ENCODE measurements at places on chromosomes 6 and 20. TPM values are rescaled to one million over a fixed set of nuclear protein-coding genes. Genes with fewer than 3 reads are reported as not detected.

CCN2 gene
- total RNA-seq = 115 TPM

- no peak for DNase-seq
These were observed 14.4 kb upstream of the TLDC2 start for GRCh38 chr20:36861625-36861874.

BLCAP gene
- 87.2 TPM for total RNA-seq

DNA sequence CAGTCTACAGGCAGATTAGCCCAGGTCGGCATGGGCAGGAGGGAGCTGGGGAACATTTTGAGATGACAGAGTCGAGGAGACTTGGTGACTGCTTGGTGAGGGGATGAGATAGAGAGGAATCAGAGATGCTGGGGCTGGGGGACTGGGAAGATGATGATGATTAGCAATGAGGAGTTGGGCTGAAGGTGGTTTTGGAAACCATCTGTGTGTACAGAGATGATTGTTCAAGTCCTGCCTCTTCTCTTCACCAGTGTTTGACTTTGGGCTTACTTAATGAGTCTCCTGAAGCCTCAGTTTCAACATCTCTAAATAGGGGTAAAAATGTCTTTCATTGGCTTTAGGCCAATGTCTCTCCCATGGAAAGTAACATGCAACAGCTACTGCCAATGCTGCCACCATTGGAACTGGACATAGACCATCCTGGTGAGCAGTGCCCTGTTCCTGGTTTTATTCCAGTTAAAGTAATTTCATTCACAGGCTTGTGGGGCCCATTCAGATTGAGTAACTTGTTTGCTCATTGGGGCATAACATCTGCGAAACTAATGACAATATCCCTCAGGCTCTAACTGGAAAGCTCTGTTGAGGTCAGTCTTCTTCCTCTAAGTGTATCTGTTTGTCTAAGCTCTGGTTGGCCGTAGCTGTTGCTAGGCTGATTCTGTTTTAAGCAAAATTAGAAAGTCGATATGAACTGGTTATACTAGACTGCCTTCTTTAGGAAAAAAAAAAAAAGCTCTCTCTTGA is 99.1 kb downstream of the ARMC2 start:
- DNase-seq = no peak

DNA sequence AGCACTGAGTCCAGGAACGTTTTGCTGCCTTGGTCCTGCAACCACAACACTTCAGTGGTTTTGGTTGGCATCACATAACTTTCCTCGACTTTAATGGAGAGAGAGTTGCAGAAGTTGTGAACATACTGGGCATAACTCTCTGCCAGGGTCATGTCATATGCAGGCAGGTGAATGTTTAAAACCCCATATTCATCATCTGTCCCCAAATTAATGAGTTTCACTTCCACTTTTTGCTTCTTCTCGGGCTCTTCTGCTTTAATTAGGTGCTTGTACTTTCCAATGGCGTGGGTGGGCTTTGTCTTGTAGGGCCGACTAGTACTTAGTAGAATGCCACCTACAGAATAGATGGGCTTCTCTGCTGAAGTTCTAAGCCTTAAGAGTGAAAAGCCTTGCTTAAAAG is 45.2 kb upstream of the TFAP2A start:
- no peak for DNase-seq

DNA sequence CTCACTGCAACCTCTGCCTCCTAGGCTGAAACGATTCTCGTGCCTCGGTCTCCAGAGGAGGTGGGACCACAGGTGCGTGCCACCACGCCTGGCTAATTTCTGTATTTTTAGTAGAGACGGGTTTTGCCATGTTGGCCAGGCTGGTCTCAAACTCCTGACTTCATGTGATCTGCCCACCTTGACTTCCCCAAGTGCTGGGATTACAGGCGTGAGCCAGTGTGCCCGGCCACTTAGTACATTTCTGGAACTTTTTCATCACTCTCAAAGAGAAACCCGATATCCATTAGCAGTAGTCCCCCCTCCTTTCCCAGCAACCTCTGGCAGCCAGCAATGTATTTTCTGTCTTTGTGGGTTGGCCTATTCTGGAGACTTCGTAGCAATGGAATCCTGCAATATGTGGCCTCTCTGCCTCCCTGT is 109.8 kb downstream of the JARID2 start:
- DNase-seq = no peak

GRCh38 chr6:140044626-140045025 is 670.2 kb upstream of the CITED2 start:
- DNase-seq = no peak

ALDH8A1 gene
- 0.53 TPM for total RNA-seq

DNA sequence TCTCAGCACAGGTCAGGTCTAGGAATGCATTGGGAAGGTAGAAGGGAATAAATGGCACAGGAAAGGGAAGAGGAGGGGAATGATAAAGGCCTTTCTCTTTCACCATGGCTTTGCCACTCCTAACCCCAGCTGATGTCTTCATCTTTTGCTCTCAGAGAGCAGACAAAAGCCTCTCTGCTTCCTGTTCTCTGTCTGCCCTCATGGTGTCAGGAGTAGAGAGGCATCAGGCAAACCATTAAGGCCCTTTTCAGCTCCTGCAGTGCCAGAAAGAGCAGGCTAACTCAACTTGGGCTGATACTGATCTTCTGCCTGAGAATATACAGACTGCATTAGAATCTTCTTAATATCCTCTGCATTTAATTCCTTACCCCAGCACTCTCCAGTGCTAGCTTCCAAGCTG is 48.0 kb upstream of the STXBP5 start:
- DNase-seq = no peak

- peak; percentile 81 for DNase-seq
These were observed 31.7 kb upstream of the IL20RA start for GRCh38 chr6:137076277-137077068.

GRCh38 chr20:10504608-10504993 is 69.5 kb downstream of the SLX4IP start:
- DNase-seq = no peak

PLEKHG1 gene
- 21.8 TPM for total RNA-seq

GRCh38 chr6:83126223-83126622 is 58.8 kb downstream of the DOP1A start:
- no peak for DNase-seq

DNA sequence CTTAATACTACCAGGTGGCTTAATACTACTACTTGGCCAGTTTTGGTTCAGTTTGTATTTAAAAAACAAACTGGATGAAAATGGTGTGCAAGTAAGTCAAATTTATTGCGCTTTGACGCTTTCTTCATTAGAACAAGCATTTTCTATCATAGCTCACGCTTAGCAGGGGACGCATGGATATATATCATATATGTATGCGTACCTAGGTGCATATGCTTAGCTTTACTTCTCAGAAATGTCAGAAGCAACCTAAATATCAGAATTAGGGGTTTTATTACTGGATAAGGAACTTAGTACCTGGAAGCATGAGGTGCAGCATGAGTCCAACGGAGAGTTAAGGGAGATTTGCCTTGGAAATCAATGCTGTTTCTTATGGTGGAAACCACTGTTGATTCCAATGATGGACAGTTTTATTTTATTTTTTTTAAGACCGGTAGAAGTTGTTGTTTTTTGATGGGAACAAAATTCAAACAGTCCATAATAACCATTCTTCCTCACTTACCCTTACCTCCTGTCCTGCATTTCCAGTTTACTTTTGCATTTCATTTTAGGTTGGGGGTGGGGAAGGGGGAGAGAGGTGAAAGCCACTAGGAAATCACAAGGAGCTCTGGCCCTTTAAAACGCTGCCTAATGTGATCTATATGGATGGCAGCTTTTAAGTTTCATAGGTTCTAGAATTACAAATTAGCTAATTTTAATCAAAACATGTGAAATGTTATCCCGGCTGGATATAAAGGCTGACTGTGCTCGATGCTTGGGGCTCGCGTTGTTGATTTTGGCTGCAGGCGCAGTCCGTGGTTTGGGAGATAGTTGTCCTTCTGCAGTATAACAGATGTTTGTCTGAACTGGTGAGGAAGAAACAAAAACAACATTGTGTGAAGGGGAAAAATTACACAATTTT is 2.1 kb downstream of the SOBP start:
- DNase-seq = no peak

DNA sequence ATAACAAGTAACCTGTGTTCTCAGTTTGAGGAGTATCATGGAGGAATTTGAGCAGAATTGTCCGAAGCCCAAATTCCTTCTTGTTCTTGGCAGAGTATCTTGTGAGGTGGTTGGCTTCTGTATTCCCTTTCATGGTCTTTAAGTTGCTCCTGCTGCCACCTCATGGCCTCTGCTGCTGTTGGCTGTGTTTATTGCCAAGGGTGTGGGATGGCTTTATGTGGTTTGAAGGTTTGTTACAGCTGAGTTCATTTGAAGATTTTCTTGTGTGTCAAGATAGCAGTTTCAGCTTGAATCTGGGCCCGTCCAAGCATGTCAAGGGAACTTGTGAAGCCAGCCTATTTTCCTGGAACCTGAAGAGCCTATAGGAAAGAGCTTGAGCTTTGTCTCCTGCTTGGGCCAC is 20.2 kb upstream of the TTK start:
- no peak for DNase-seq

GSTA3 gene
- total RNA-seq = not detected

DNA sequence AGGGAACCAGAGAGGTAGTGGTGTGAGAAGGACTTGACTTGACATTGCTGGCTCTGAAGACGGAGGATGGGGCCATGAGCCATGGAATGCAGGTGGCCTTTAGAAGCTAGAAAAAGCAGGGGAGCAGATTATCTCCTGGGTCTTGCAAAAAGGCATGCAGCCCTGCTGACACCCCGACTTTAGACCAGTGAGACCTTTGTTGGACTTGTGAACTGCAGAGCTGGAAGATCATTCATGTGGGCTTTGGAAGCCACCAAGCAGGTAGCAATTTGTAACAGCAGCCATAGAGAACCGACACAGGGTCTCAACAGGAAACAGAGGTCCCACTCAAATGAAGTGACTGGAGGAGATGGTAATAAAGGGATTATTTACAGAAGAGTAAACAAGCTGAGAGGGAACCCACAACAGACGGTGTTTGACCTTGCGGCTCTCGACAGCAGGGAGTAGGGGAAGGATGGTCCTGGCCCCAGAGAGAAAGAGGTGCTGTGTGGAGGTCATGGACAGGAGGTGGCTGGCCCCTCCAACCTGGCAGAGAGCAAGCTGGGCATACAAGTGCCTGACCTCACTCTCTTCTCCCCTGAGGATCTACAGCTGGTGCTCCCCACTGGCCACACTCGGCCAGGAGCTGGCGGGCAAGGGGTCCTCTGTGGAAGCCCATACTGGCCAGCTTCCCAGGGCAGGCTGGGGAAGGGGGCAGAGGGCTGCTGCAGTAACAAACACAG is 43.9 kb downstream of the SLC22A23 start:
- no peak for DNase-seq

DNA sequence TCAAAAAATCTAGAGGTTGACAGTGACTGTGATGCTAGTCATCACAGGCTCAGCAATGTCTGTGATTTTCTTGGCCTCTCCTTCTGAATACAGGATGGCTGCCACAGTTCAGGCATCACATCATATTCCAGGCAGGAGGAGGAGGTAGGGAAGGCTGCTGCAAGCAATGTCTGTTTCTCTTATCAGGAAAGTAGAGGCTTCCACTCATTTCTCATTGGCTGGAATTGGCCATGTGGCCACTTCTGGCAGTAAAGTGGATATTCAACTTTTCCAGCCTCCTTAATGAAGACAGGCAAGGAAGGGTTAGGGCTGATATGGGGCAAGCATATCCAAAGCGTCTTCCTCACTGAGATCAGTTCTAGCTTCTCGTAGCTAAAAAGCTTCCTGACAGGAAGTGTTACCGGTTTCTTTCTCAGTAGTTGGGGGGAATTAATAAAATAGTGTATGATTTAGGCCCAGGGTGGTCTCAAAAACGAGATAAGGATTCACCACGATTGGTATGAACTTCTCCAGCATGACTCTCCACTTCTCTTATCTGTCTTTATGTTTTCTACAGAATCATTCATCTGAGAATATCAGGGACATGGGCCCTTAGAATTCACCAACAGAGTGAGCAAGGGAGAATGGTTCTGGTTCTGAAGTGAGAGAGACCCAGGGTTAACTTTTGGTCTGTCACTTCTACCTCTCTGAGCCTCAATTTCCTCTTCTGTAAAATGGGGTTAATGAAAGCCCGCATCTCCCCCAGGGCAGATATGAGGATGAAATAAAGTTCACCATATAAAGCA is 32.7 kb upstream of the PSMF1 start:
- DNase-seq = no peak

DNA sequence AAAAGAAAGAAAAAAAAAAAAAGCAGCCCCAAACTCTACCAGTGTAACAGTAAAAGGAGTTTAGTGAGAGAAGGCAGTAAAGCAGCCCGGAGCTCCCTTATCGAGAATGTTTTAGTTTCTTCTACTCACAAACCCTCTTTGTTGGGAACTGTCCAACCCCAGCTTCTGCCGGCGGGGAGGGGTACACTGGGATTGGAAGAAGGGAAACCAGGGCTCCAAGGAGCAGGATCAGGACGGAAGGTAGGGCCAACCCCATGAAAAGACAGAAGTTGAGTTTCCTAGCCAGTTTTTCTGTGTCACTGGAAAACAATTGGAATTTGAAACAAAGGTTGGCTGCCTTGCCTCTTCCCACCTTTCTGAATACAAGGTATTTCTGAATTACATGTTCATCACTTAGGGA is 66.0 kb downstream of the KIZ start:
- no peak for DNase-seq

GRCh38 chr20:32753731-32754130 is 8.5 kb upstream of the DNMT3B start:
- no peak for DNase-seq

DNA sequence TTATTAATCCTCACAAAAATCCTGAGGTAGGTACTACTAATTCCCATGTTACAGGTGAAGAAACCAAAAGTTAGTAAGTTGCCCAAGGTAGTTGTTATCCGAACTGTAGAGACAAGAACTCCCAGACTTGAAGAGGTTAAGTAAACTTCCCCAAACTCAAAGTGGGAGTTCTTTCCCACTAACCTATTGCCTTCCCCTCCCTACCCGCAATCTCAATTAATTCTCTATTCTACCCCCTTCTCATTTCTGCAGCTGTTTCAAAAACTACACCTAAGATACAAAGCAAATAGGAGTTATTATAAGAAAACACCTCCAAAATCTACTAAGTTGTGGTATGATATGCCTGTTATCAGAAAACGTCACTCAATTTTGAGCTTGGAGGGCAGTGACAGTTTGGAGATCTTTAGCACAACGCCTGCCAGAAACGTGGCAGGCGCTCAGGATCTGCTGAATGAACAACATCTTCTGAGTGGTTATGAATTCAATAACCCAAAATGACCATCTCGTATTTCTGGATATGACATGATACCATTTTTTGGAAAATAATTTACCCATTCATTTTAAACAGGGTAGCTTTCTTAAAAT is 7.1 kb downstream of the CSNK2A1 start:
- DNase-seq = no peak

POU5F1 gene
- 7.0 TPM for total RNA-seq

DNA sequence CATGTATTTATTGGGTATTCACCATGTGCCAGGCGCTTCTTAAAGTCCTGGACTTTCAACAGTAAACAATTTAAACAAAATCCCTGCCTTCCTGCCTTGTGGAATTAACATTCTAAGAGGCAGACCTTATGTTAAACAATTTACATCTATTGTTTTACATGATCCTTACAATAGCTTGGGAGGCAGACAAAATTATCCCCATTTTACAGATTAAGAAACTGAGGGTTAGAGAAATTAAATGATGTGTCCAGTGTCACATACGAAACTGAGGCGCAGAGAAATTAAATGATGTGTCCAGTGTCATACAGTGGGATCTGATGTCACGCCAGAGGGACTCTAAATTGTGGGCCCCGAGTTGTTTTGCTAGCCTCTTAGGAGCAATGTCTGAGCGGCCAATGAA is 105.5 kb downstream of the TIAM2 start:
- no peak for DNase-seq
